ENCODE measurements at places on chromosomes 2 and 18.

- DNase-seq = no peak
Observed at GRCh38 chr2:168231609-168232241, 15.7 kb downstream of the STK39 start.

DNA sequence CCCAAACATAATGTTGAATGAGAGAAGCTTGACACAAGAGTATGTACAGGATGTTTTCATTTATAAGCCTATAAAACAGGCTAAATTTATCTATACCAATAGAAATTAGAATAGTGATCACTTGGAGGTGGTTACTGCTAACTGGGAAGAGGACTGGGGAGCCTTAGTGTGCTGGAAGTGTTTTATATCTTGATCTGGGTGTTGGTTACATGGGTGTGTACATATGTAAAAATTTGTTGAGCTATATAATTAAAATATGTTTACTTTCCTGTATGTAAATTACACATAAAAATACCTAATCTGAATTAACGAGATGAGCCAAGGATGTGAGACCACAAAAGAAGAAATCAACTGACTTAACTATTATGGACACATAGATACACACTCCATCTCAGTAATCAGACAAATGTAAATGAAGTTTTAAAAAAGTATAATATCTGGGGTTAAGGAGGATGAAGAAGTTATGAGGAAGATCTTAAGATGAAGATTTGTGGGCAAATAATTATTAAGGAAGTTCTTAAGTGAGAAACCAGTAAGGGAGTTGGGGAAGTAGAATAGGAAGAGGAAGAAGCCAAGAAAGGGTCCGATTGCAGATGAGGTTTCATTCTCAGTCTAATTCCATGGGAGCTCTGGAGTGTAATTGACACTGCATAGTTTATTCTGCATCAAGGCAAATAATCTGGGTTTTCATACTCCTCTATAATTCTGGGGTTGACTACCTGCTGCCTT is 32.3 kb upstream of the NABP1 start:
- DNase-seq = no peak

GRCh38 chr2:220394433-220394832 is 767.0 kb downstream of the SLC4A3 start:
- no peak for DNase-seq

DNA sequence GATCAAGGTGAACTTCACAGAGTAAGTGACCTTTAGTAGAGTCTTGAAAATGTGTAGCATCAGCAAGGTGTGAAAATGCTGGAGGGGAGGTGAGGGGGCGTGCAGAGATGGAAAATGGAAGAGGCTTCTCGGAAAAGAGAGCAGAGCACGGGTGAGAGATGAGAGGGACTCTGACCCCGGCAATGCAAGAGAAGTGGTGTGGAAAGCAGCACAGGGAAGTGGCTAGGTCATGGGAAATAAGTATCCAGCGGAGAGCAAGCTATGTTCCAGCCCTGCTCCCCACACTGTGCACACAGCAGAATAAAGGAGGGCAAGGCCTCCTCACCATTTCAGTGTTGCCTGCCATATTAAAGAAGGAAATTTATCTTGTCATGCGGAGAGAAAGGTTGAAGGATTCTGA is 241.7 kb upstream of the DOK6 start:
- DNase-seq = no peak

DNA sequence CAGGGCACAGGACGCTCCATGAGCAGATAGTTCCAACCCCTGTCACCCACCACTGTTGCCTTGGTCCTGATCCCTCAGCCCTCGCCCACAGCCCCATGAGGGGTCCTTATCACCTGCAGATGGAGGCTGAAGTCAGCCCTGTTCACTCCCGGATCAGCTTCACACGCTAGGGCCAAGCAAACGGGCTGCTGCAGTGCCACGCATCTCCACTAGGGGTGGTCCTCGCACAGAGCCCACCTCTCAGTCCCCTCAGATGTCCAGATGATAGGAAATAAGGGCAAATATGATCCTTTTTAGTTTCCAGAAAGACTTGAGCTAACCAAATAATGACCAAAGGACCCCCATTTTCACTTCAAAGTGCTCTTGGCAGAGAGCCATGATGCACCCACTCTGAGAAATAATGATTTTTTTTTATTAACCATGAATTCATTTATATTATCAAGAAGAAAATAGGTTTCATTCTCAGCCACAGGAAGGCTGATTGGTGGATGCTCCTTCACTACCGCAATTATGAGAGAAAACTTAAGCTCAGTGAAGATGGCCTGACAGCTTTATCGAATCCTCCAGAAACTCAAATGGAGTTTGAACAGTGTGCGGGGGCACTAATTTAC is 71.9 kb upstream of the KLHL29 start:
- DNase-seq = no peak

DNA sequence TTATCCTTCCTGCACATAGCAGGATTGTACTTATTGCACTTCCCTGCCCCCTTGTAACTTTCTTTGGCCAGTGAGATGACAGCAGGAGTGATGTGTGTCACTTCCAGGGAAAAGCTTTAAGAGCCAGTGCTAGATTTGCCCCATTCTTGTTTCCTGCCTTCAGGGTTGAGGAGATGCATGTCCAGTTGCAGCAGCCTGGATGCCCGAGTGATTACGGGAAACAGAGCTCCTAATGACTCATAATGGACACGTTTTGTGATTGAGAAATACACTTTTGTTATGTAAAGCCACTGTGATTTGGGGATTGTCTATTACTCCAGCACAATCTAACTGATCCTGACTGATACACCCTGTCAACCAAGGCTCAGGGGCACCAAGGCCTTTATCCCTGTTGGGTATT is 5.0 kb upstream of the TET3 start:
- no peak for DNase-seq

DNA sequence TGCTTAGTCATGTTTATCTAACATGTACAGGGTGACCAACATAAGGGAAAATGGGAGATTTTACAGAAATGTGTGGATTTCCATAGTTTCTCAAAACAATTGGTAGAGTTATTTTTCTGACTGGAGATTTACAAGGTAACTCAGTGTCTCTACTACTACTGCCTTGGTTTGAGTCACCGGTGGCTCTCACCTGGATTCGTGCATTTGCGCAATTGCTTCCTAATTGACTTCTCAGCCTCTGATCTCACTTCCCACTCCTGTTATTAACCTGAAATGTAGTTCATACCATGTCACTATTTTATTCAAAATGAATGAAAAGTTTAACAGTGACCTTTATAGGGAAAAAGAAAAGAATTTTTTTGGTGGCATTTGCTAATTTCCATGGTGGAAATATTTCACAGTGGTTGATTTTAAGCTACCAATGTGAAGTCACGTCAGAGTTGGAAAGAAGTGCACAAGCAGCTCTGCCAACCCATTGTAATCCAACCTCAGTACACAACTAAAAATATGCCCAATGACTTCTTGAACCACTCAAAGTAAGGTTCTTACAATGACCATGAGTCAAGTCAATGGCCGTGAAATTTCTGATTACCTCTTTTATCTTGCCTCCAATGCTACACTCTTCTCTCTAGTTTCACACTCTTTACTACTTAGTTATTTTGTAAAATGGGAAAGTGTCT is 94.0 kb downstream of the NYAP2 start:
- no peak for DNase-seq

DNA sequence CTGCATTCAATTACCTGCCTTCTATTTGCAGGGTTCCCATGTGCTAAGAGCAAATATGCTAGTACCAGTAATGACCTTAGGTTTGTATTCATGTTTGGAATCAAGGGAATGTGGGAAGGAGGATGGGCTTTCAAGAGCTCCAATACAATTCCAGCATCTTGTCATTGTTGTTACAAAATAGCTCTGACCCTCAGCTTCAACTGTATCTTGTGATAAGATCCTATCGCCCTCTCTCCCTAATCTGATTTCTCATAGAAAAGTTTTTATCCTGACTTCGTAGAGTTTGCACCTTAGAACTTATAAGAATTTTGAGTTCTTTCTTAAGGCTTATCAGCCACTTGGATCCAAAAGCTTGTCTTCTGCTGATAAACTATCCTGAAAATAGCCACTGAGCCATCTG is 749.5 kb upstream of the ACVR2A start:
- no peak for DNase-seq

DNA sequence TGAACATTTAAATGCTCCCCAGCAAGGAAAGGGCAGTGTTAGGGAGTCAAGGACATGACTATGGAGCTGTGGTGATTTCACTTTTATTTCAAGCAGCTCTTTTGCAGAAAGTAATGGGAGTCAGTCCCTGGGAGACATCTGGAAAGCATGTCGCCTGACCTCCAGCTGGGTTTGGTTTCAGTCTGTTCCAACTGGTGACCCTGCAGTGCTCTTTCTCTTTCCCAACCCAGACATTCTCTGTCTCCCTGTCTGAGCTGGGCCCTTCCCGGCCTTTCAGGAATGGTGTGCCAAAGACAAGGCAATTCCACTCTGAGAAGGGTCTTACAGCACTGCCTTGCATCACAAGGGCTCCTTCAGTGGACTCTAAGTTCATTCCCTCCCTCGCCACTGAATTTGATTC is 323.2 kb downstream of the OSR1 start:
- no peak for DNase-seq

DNA sequence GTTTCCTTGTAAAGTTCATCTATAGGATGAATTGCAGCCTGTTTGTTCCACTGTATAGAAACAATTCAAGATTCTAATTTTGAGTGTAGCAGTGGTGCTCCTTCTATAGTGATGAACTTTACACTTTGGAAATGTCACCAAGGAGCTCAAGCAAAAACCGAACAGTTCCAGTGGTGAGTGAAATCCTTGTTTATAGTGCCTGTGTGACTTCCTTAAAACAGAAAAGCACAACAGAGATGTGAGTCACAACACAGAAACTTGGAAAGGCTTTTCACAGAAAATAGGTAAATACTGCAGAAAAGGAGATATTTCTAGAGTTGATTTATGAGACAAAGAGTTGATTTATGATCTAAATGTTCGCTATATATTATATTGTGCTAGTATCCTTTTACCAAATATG is 482.0 kb downstream of the PTPRM start:
- DNase-seq = no peak

Measured in GDM1 (cell line).